Testis (tissue), 5 donors: ENCODE measurements at places on chromosomes 16 and 17.
A peak's percentile ranks its signal among the peaks of the same experiment; 100 is the strongest.

DNA sequence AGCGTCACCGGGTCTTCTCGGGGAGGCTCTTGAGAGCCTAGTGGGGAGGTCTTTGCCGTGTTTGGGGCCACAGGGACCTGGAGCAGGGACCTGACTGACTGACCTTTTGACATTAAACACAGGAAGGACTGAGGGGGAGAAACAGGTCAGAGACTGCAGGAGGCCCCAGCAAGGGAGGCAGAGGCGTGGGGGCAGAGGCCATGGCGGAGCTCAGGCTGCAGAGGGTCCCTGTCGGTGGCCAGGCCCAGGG is 41.6 kb upstream of the GSE1 start:
- no peak for DNase-seq

DNA sequence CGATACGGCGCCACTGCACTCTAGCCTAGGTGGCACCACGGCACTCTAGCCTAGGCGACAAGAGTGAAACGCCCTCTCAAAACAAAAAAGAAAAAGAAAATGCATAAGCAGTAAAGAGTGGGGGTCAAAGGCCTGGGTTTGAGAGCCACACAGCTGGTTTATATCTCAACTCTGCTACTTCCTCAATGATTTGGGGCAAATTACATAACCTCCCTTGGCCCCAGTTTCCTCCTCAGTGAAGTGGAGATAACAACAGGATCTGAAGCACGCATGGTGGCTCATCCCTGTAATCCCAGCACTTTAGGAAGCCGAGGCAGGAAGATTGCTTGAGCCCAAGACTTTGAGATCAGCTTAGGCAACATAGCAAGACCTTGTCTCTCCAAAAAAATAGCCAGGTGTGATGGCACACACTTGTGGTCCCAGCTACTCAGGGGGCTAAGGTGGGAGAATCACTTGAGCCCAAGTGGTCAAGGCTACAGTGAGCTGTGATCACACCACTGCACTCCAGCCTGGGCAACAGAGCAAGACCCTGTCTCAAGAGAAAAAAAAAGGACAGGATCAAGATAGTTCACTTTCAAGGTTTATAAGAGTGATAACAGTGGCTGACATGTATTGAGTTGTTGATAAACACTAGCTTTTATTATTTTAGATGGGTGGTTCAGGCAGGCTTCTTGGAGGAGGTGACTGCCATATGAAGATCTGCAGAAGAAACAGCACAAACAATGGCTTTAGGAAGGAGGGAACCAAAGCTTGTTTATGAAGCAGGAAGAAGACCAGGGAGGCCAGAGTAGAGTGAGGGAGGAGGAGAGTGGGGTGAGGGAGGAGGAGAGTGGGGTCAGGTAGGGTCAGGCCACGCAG is 8.5 kb upstream of the COG1 start:
- no peak for DNase-seq

DNA sequence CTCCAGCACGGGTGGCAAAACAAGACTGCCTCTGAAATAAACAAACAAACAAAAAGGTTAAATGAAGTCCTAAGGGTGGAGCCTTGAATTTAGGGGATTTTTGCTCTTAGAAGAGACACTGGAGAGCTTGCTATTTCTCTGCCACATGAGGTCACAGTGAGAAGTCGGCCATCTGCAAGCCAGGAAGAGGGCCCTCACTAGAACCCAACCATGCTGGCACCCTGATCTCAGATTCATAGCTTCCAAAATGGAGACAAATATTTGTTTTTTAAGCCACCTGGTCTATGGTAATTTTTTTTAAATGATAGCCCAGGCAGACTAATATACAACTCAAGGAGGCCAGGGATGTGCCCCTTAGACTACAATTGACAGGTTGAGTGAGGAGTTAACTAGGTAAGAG is 255.5 kb downstream of the XYLT1 start:
- no peak for DNase-seq

- DNase-seq, result no peak
Observed at GRCh38 chr16:56773532-56773931, 43.6 kb downstream of the NUP93 start.

GRCh38 chr17:16584273-16584995 is 15.4 kb upstream of the ZNF287 start:
- peak; percentile 96 for DNase-seq

DNA sequence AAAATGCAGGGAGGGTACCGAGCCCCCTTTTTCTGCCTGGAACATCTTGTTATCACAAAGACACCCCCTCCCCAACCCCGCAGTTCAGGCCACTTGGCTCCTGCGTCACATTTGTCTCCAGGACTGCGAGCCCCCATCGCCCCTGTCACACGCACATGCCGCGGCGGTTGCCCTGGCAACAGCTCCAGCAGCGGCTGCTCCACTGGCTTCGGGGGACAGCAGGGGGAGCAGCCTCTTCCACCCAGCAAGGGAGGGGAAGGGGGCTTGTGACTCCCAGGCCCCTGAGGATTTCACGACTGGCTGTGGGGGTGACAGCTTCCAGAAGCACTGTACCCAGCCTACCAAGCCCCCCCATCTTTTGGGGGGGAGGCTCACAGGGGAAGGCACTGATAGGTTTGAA is 2.6 kb downstream of the BAIAP3 start:
- no peak for DNase-seq

GRCh38 chr17:75032720-75033280 is 14.0 kb downstream of the ATP5PD start:
- peak; percentile 43 for DNase-seq

GRCh38 chr17:35214631-35215273 is 20.6 kb upstream of the SLC35G3 start:
- DNase-seq, result no peak

DNA sequence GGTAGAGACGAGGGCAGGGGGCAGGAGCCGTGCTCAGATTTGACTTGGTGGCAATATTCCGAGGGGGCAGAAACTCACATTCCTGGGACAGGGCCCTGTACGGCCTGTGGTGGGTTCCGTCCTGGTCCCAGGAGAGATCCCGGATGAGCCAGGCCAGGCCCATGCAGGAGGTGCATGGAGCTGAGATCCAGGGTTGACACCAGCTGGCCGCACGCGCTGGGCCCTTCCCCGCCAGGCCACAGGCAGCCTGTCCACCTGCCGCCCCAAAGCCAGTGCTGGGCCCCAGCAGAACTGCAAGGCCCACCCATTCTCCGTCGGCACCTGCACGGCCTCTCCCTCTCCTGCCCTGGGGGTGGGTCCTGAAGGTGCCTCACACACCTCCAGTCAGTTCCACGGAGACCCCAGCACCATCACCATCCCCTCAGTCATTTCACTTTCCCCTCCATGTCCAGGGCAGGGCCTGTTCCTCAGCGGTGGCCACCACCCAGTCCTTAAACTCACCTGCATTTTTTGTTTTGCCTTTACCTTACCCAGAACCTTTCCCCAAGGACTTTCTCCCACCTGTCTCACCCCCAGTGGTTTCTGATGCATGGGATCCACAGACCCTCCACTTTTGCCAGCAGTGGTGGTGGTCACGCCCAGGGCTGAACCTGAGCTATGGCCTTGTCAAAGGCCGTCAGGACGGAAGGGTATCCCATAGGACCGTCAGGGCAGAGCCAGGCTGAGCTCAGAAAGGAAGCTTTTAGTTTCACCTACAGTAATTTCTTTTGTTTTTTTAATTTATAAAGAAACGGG is 25.1 kb upstream of the CDH15 start:
- DNase-seq, result no peak

- no peak for DNase-seq
Observed at GRCh38 chr16:22198547-22199293, 7.4 kb upstream of the EEF2K start.

DNA sequence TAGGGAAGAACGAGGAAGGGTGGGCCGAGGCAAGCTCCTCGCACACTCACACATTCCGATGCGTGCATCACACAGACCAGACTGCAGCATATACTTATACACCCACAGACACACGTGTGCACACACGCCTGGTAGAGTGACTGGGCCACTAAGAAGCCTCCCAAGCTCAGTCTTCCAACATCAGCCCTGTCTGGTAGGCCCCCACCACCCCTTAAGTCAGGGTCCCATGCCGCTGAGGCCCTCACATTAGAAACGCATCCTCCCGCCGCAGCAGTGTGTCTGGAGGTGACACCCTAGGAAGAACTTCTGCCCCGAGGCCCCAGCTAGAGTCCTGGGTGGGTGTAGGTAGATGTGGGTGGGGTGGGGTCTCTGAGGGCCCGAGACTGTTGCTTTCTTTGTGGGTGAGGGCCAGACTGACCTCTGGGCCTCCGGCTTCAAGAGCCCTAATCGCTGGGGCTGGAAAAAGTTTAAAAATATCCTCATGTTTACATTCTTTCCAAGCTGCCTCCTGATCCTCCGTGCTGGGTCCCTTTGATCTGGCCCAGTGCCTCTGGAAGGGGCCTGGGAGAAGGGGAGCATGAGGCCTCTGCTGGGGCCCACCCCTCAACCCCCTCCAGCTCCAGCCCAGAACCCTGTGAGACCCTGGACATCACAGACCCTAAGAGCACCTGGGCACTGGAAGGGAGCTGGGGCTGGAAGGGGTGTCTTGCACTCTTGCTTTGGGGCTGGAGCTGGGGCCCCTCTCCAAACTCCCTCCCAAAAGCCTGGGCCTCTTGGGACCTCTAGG is 13.6 kb downstream of the CDH16 start:
- DNase-seq, result no peak

DNA sequence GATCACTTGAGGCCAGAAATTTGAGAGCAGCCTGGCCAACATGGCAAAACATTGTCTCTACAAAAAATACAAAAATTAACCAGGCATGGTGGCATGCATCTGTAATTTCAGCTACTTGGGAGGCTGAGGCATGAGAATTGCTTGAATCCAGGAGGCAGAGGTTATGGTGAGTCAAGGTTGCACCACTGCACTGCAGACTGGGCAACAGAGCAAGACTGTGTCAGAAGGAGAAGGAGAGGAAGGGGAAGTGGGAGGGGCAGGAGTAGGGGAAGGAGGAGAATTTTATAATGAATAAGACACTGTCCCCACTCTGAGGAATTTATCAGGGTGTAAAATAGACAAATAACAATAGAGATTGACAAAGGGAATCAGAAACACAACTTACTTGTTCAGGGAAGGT is 440.6 kb upstream of the DYNLRB2 start:
- DNase-seq, result no peak

DNA sequence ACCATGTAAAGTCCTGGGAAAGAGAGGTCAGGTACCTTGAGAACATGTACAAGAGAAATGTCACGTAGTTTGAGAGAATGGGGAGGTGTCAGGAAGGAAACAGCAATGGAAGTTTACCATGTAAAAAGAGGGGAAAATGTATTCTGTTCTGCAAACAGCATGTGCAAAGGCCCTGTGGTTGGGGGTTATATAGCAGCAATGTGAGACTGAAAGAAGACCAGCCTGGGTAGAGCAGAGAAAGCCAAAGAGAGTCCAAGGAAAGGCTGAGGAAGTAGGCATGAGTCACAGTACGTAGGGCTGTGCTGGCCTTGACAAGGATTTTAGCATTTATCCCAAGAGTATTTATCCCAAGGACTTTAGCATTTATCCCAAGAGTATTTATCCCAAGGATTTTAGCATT is 141.3 kb upstream of the CACNG3 start:
- no peak for DNase-seq
